ENCODE measurements at places on chromosomes 5 and 9.

GRCh38 chr5:38831117-38831516 is 14.7 kb upstream of the OSMR start:
- no peak for DNase-seq

- no peak for DNase-seq
Observed at GRCh38 chr9:12773562-12773961, 1.3 kb upstream of the LURAP1L start.

- DNase-seq, result no peak
Observed at GRCh38 chr9:11805969-11806368, 887.2 kb upstream of the TYRP1 start.

GRCh38 chr5:150161242-150162141 is 5.1 kb upstream of the CDX1 start:
- no peak for DNase-seq

- no peak for DNase-seq
Observed at GRCh38 chr5:55568654-55569512, 34.1 kb upstream of the PLPP1 start.

- DNase-seq, result no peak
Observed at GRCh38 chr9:97845130-97845529, 7.9 kb upstream of the FOXE1 start.

GRCh38 chr5:164354139-164354751 is 848.8 kb downstream of the MAT2B start:
- no peak for DNase-seq

- no peak for DNase-seq
Observed at GRCh38 chr5:166671811-166672210, 1619.6 kb upstream of the WWC1 start.

GRCh38 chr9:35395076-35395705 is 94.7 kb upstream of the RUSC2 start:
- DNase-seq, result no peak

DNA sequence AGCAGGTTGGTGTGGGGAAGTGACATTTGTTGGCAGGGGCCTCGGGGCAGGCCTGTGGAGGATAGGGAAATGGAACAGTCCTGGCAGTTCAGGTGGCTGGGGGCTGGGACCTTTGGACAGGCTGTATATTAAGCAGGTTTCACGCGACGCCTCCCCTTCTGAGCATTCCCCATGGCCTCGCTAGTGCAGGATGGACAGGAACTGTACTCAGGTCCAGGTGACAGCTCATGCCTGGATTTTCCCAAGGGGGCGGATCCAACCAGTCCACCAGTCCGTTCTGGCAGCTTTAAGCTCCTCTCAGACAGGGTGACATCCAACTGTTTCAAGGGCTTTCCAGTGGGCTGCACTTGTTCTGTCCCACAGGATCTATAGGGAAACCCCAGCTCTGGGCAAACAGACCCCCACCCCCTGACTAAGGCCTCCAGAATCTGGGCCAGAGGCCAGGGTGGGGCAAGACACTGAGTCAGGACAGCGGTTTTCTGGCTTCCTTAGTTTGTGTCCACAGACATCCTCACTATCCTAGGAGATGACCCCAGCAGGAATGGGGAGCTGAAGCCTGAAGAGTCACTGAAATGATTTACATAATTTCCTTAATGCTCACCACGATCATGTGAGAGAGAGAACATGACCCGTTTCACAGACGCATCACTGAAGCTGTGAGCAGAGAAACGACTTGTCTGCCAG is 20.9 kb downstream of the CSF2 start:
- DNase-seq, result no peak

DNA sequence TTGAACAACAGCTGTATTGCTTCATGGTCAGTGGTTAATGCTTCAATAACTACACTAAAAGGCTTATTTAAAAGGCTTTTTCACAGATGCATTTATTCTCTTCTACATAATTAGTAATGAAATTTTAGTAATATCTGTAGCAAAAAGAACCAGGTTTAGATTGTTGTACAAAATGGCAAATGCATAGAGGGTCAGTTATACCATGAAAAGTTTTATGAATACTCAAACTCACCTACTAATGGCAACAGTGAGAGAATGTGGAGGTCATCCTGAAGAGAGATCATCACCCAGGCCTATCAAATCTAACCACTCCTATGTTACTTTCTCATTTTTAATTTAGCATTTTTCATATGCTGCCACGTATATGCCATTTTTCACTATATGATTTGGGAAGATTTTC is 444.3 kb upstream of the CDH9 start:
- no peak for DNase-seq

DNA sequence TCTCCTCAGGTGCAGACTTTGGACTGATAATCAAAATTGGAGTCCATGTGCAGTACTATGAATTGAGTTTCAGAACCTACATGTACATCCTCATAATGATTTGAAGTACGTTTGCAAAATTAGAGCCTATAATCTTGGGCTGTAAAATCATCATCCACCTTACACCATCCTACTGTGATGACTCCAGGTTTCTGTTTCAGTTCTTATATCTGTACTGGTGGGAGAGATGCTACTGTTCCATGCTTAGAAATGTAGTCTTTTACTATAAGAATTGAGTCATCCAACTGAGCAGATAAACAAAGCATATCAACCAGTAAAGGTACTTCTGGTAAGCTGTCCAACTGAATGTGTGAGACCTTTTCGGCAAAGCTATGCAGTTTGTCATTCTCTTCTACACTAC is 586.3 kb upstream of the FAM174A start:
- DNase-seq, result no peak

DNA sequence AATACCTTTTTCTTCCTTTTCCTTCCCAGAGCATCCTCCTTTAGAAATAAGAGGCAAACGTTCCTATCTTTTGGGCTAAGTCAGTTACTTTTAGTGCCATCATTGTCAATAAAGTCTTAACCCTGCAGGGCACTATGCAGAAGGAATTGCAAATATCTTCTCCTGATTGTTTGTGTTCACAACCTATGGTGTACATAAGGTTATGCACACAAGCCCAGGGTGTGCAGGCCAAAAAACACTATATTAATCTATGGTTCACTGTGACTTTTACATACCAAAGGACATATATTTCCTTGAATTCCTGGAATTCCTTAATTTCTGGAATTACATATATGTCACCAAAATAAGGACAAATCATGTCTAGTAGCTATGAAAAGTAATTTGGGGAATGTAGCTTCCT is 493.5 kb downstream of the MTRR start:
- DNase-seq, result no peak

GRCh38 chr9:137430723-137431415 is 7.7 kb downstream of the NOXA1 start:
- no peak for DNase-seq

DNA sequence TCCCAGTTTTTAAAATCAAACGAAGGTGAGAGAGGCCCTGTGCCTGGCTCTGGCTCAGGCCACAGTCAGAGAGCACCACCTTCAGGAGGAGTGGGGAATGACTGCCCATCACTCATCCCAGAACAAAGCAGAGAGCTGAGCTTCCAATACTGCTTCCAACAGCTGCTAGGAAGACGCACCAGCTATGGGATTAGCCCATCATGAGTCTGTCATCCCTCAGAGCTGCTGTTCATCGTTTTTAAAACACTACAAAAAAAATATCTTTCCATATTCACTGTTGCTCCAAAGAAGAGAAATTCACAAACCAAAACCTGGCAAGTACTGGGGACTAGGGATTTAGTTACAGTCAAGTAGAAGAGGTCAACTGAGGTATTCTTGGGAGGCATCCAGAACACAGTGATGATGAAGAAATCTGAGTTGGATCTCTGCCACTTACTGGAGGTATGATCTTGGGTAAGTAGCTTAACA is 102.4 kb downstream of the CDK5RAP2 start:
- DNase-seq, result no peak

- no peak for DNase-seq
Observed at GRCh38 chr9:117104206-117104605, 310.7 kb downstream of the ASTN2 start.

DNA sequence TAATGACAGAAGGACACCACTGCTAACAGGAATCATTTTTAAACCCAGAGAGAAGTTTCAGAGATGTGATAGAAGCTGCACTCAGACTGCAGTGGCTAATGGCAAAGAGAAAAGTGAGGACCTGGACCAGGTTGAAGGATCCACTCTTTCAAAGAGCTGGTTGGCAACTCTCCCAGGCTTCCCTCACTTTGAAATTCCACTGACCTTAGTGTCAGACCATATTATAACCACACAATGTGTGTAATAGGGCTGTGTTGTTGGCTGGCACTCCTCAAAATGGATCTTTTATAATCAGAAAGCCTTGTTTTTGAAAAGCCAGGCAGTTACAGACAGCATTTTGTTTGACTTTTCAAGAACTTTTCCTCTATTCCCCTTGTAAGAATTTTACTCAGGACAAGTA is 280.7 kb downstream of the PRELID2 start:
- no peak for DNase-seq

GRCh38 chr9:129232839-129233591 is 55.0 kb upstream of the IER5L start:
- DNase-seq, result no peak

DNA sequence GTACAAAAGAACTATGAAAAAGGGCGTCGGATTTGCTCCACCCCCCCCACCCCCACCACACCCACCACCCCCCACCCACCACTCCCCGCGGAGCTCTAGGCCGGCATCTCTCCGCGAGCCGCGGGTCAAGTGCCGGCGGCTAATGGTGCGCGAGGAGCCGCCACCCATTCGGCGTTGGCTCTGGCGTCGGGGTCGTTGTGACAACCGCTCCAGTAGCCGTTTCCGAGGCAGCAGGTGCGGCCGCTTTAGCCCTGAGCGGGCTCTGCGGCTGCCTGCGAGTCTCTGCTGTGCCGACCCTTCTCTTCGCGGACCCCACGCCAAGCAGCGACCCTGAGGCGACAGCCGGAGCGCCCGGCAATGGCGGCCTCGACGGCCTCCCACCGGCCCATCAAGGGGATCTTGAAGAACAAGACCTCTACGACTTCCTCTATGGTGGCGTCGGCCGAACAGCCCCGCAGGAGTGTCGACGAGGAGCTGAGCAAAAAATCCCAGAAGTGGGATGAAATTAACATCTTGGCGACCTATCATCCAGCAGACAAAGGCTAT is at the start of gene PPP1R2B:
TSS of gene PPP1R2B (plus strand) at position 90 of the 546 bp plus-strand sequence. CDS start at position 358, 268 bp downstream.
- no peak for DNase-seq

- no peak for DNase-seq
Observed at GRCh38 chr5:135667673-135668072, 88.9 kb upstream of the CXCL14 start.

GRCh38 chr9:130142641-130143040 is 29.6 kb upstream of the NCS1 start:
- no peak for DNase-seq

- DNase-seq, result no peak
Observed at GRCh38 chr9:121055642-121056143, 5.6 kb upstream of the C5 start.

GRCh38 chr5:79567926-79568549 is 44.2 kb upstream of the TENT2 start:
- no peak for DNase-seq

- no peak for DNase-seq
Observed at GRCh38 chr5:94810281-94810680, 191.8 kb downstream of the SLF1 start.

DNA sequence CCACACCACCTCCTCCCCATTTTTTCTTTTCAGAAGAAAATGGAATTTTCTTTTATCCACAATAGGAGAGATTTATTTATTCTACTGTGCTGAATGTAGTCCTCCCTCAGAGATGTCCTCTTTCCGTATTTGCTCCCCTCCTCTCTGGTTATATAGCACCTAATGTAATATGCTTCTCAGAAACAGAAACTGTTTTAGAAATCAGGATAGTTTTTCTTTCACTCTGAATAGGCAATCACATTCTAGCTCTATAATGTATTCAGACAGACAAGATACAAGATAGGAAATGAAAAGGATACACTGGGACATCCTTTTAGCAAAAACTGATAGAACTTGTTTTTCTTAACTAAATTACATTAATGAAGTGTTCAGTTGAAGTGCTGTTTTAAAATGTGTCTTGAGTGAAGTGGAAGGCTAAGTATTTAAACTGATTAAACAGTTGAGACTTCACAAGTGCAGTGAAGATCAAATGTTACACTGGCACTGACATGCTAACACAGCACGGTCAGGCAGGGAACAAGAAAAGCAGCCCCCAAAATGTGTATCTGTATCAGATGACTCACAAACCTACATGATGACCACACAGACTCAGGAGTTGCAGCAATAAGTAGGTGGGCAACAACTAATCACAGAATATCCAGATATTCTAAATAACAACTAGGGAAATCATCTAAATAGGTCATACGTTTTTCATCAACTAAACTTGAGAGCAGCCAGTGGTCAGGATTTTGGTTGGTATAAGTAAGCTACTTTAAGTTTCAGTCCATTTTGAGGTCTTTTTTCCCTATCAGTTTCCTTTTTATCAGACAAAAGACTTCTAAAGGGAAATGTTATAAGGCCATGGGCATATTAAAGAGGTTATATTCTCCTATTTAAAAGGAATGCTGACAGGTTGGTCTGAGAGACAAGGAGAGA is 260.4 kb downstream of the MLLT3 start:
- no peak for DNase-seq

- DNase-seq, result no peak
Observed at GRCh38 chr5:25412116-25412661, 767.4 kb upstream of the CDH10 start.

DNA sequence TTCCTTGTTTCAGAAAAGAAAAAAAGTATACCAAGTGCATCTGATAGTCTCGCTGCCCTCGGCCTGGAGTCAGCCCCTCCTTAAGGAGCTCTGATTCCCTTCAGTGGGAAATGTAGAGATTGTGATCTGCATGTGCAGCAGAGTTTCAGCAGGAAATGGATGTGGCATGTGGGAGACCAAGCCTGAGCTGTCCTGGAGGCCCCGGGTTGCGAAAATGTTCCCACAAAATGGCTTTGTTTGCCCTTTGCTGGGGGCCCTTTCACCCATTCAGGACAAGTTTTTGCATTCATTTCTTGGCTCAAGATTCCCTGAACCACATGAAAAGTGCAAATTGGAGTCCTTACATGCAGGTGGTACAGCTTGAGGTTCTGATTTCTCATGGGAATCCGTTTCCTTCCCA is 230.9 kb downstream of the GADD45G start:
- DNase-seq, result no peak

DNA sequence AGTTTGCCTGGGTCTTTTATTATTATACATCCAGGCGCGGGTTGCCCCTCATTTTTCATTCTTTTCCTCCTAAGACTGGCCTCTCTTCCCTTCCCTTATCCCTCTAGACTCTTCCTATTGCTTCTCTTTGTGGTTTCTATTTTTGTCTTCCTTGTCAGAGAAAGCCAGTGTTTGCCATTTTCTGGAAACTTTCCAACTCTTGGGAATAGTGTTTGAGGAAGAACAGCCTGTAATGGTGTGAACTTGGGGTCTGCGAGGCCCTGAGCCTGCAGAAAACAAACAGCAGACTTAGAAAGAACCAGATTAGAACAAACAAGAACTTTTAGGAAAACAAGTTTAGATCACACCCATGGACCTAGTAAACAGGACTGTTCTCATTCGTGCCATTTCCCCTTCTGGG is 15.5 kb downstream of the PRKACG start:
- DNase-seq, result no peak
